ENCODE measurements at places on chromosomes 5 and 9.

DNA sequence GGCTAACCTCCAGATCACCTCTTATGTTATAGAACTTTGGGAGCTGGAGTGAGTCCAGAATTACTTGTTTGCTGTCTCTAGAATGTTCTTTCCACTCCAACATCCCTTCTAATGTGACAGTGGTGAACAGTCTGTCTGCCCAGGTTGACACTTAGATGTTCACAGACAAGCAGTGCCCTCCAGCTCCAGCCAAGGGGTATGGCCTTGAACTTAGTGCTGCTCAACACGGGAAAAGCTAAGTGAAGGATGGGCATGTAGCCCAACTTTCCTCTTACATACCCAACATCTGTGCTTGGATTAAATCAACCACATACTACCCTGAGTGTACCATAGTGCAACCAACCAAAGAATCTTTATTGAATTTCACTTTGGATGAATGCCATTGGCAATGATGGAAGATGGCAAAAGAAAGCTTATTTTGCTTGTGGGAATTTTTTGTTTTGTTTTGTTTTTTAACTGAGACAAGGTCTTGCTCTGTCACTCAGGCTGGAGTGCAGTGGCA, 201.2 kb downstream of the NXNL2 start:
- DNase-seq, result no peak

DNA sequence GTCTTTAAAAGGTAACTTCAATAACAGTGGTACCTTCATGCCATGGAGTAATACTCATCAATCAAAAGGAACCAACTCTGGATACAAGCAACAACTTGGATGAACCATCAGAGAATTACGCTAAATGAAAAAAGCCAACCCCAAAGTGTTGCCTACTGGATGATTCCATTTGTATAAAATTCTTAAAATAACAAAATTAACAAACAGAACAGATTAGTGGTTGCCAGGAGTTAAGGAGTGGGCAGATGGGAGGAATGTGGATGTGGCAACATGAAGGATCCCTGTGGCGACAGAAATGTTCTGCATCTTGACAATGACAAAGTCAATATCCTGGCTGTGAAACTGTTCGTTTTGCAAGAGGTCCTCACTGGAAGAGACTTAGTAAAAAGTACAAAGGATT, 50.5 kb downstream of the SPTLC1 start:
- DNase-seq, result peak; percentile 70

DNA sequence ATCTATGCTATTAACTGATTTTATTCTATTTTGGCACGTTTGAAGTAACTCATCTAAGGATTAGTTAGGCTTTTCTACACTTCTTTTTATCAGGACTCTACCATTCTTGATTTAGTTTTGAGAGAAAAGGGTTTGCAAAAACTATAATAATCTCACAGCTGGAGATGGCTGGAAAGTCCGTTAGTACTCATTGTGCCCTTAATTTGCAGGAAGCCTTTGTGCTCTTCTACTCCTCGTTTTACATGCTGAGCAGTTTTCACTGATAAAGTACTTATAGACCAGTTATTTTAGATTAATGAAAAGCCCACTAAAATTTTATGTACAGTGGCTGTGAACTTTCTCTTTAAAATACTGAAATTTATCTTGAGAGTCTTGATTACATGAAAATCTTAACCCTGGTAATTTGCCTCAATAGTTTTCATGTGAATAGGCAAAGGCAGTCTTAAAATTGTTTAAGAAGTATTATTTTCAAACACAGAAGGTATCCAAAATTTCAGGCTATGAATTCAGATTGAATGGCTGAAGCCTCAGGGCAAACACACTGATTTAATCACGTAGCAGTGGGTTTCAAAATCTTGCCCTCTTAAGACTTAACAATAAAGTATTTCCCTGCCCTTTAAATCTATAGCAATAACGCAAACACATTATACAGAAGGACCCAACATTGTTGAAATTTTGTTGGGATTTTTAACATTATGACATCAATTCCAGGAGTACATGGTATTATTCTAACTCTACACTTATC, 18.6 kb downstream of the MLLT3 start:
- no peak for DNase-seq

DNA sequence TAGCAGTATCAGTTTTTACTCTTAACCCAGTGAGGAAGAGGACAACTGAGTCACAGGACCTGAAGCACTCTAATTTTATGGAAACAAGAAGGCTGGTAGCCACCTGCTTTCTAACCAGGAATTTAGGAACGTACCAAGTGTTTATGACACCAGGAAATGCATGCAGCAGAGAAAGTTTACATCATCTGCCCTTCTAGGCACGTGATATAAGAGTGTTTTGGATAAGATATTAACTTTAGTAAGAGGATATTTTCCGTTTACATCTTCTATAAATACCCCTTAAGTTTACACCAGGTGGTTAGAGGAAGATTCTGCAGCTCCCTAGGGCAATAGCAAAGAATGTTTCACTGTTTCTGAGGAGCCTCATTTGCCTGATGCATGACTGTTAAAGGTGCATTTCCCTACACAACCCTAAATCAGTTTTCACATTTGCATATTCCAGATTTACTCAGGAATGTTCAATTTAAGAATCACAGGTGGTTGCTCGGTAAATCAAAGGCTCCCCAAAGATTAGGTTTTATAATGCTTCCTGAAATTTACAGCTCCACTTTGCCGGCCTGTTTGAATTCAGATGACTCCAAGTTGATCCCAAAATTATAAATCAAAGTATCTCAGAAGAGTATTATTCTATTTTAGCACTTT, 1.8 kb downstream of the TSC1 start:
- no peak for DNase-seq

DNA sequence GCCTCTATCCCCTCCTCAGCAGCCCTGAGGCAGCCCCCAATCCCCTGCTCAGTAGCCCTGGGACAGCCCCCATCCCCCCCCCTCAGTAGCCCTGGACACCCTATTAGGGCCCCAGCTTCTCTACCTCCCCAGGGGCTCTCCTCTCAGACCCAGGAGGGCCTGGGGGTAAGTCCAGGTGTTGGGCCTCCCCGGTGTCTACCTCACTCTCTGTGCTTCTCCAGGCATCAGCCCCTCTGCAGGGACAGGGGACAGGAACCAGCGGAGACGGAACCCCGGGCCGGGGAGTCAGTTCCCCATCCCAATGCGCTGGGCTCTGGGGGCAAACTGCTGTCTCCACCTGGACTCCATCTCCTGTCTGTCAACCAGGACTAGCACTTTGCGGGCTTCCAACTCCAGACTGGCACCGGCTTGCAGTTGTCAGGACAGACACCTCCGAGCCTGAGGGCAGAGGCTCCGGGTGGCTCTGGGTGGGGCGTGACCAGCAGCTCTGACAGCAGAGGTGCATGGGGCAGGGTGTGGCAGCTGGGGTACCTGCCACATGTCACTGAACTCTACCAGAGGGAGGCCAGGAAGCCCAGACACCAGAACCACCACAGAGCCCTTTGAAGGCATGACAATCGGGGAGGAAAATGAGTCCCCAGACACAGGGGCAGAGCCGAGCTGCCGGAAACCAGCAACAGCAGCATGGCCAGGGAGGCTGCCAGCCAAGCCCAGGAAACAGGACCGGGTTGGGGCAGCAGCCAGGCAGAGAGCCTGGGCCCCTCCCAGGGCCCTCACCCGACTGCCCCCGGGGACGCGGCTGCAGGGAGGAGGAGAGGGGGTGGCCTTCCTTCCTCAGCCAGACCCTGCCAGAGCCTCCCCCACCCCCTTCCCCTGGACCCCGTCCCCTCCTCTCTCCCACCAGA, 17.7 kb upstream of the UBAC1 start:
- no peak for DNase-seq
